ENCODE measurements at places on chromosomes 3 and 15. TPM values are rescaled to one million over a fixed set of nuclear protein-coding genes. Genes with fewer than 3 reads are reported as not detected.

The ANKRD63 gene
- total RNA-seq = not detected

The PLS1 gene
- total RNA-seq = 1.8 TPM

The RHCG gene
- total RNA-seq = not detected

The RGMA gene
- total RNA-seq = 0.22 TPM

The GHSR gene
- not detected for total RNA-seq

The POPDC2 gene
- total RNA-seq = 6.3 TPM

The FEZF2 gene
- total RNA-seq = not detected

The FETUB gene
- total RNA-seq = not detected

The ERICH6 gene
- not detected for total RNA-seq

The PARP9 gene
- total RNA-seq = 23.0 TPM

The NRROS gene
- total RNA-seq = 3.0 TPM

The SPINK8 gene
- not detected for total RNA-seq

The CRYGS gene
- 2.1 TPM for total RNA-seq
